ENCODE measurements at places on chromosomes 12 and 14. TPM values are rescaled to one million over a fixed set of nuclear protein-coding genes. Genes with fewer than 3 reads are reported as not detected.
A peak's percentile ranks its signal among the peaks of the same experiment; 100 is the strongest.

SAMD4A gene
- 138 TPM for total RNA-seq

ITGA7 gene
- total RNA-seq: 308 TPM

NOVA1 gene
- 2.4 TPM for total RNA-seq

FOXN4 gene
- not detected for total RNA-seq

GRCh38 chr12:121005346-121005815, 10.9 kb downstream of the C12orf43 start:
- H3K4me1 ChIP-seq: no peaks in the 10 kb centered on the region
- no peaks in the 10 kb centered on the region for H3K27me3 ChIP-seq
- peaks cover 74% of the 10 kb centered on the region for H3K36me3 ChIP-seq
- no peak for DNase-seq
- no peak overlapping the region for H3K27ac ChIP-seq
- no peak overlapping the region for H3K4me3 ChIP-seq

DNA sequence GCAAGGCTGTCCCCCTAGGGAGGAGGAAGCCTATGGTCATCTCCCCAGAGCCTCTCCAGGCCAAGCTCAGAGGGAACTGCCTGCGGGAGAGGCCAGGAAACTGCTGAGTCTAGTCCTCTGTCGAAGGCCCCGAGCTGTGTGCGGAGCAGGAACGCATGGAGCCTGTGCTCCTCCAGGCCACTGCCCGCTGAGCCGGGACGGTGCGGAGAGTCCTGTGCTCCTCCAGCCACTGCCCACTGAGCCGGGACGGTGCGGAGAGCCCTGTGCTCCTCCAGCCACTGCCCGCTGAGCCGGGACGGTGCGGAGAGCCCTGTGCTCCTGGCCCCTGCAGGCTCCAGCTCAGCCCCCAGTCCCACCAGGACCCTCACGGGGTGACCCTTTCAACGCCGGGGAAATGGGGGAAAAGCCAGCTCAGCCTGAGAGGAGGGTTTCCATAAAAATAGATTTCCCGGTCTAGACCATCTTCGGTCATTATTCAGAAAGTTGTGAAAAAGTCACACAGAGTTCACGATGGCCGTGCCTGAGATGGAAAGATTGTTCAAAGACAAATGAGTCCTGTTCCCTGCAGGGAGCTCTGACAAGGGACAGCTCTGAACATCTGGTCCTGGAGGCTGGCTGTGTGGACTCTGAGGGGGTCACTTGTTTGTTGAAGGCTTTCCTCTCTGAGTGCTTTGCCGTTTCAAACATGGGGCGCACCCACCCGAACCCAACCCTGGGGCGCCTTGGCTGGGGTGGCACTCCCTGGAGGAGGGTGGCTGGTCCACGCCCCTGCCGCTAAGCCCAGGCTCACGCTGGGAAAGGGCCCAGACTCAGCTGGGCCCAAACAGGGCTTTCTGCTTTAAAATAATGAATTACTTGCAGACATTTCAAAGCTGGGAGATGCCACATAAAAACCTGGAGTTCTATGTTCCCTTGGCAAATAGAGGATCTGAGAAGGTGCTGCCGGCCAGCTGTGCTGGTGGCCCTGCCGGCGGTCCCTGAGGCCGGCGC, 85.5 kb downstream of the ADGRD1 start:
- no peak for DNase-seq
- H3K27ac ChIP-seq: no peak overlapping the region
- no peaks in the 10 kb centered on the region for H3K4me1 ChIP-seq
- H3K4me3 ChIP-seq: no peak overlapping the region

DNA sequence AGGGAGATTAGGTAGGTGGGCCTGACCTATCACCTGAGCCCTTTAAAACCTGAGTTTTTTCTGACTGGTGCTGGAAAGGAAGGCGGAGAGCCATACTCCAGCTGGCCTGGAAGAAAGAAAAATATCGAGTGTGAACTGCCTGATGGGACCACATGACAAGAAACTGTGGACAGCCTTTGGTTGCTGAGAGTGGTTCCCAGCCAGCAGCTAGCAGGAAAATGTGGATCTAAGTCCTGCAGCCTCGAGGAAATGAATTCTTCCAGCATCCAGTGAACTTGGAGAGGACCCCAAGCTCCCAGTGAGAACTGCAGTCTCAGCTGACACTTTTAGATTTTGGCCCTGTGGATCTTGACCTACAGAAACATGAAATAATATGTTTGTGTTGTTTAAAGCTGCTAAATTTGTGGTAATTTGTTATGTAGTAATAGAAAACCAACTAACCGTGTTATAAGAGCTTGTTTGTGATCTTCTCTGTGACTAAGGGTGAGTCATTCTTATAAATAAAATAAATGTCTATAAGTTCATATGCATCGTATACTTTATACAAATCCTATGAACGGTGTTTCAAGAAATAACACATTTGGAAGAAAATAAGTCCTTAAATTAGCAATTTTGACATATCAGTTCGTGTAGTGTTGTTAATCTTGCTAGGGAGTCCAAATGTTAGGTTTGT, 359.6 kb downstream of the BMP4 start:
- H3K4me1 ChIP-seq: no peaks in the 10 kb centered on the region
- DNase-seq: peak; percentile 25
- no peak overlapping the region for H3K4me3 ChIP-seq
- H3K27me3 ChIP-seq: no peaks in the 10 kb centered on the region
- H3K27ac ChIP-seq: no peak overlapping the region
- no peaks in the 10 kb centered on the region for H3K36me3 ChIP-seq

GRCh38 chr12:128276471-128276870, 9.5 kb downstream of the TMEM132C start:
- H3K36me3 ChIP-seq: no peaks in the 10 kb centered on the region
- H3K4me1 ChIP-seq: no peaks in the 10 kb centered on the region
- no peak overlapping the region for H3K4me3 ChIP-seq
- no peak overlapping the region for H3K27ac ChIP-seq

DNA sequence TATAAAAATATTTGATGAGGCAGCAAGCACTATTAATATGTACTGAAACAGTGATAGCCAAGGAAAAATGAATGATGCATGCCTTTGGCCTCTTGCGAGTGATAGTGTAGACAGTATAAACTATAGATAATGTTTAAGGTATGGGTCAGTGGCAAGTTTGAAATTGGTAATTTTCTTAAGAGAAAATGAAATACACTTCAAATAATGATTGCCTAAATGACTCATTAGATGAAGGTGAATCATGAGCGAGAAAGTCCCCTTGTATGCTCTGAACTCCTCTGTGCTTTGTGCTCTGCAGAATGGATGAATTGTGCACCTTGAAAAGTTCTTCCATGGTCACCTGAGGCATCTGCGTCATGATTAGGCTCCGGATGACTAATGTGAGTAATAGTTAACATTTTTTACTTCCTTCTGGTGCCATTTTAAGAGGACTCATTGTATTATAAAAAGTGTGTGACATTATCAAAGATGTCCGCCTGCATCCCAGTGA, 84.9 kb upstream of the RTL1 start:
- H3K4me3 ChIP-seq: no peak overlapping the region
- H3K27me3 ChIP-seq: no peaks in the 10 kb centered on the region
- no peaks in the 10 kb centered on the region for H3K4me1 ChIP-seq
- no peaks in the 10 kb centered on the region for H3K36me3 ChIP-seq

- no peak for DNase-seq
- H3K4me3 ChIP-seq: no peak overlapping the region
- no peaks in the 10 kb centered on the region for H3K36me3 ChIP-seq
- peaks cover 69% of the 10 kb centered on the region for H3K4me1 ChIP-seq
Observed at GRCh38 chr12:19236656-19237055, 107.1 kb downstream of the PLEKHA5 start.

Measured in heart left ventricle (tissue), 16 donors.